ENCODE measurements at places on chromosomes 4 and X.

GRCh38 chrX:85993539-85994197 lies 53.7 kb downstream of the CHM start:
- no peak for DNase-seq

DNA sequence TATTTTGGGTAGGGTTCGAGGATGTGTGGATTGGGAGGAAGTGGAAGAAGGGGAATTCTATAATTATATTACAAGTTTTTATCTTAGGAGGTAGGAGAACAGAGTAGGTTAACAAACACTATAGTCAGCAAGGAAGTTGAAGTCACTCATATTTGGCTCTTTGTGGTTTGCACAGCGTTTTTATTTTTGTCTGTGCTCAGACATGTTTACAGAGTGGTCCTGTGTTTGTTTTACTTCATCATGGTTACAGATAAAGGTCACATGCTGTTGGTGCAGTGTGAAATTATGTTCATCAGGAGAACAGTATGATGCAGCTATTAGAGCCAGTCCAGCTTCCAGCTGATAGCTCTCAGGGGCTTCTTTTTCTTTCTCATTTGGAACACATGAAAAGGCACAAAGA lies 299.9 kb upstream of the SFRP2 start:
- no peak for DNase-seq

GRCh38 chr4:26020083-26020668 lies 106.2 kb downstream of the SMIM20 start:
- peak; percentile 13 for DNase-seq

DNA sequence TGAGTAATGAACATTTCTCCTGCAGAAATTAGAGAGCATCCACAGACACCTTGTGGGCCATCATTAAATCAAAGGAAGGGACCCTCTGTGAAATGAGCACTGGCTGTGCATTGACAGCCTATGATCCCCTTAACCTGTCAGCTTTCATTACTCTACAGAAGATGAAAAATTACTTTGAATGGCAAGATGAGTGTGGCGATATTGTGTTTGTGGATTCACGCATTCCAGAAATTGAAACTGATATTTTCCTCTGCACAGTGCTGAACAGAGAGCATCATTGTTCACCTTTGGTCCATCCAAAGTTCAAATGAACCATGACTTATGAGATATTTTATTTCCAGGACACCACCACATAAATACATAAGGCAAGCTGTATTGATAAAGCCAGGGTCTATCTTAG lies 374.8 kb upstream of the ANXA10 start:
- no peak for DNase-seq

GRCh38 chrX:136251041-136251991 lies at the start of gene MAP7D3:
MAP7D3 (minus strand) TSS chrX:136251400; CDS start chrX:136251358, 42 bp downstream.
- DNase-seq: no peak

DNA sequence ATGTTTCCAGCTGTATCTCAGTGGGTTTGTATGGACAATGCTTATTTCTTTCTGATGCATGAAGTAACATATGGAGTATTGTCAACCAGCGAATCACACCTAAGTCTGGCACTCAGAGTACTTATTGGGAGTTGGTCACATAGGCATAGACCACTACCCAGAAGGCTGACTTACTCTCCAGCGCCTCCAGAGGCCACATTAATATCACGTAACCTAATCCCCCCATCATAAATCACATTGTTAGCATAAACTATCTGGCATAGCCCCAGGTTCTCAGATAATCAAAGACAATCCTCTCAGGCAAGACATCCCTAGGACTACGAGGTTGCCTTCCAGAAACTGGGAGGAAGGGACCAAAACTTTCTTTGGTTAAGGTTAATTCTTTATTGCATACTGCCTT lies 560.5 kb upstream of the PABPC4L start:
- no peak for DNase-seq

- no peak for DNase-seq
Observed at GRCh38 chr4:101701551-101701950, 89.0 kb upstream of the BANK1 start.

DNA sequence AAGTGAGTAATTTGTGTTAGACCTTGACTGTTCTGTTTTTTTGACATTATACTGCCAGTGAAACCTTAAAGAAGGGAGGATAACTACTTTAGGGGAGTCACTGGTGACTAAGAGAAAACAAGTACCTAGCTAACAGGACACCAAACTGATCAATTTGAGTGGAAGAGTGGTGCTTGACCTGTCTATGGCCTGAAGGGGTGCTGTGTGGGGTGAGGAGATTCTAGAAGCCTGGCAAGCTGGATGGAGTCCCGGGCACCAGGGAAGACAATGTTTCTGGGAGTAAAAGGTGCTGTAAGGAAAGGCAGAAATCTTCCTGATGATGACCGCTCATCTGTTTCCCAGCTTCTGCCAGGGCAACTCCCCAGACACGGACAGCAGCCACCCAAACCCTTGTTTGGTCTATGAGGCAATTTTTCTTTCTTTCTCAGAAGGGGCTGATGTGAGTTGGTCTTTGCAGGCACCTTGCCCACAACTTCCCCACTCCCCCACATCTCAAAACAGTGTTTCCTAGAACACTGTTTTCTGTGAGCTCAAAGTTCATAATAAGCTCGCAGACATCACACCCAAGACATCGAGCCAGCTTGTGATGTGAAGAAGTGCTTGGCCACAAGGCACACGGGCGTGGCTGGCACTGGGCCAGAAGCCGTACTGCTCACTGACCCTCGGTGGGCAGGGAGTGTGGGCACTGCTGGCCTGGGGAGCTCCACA lies 4.6 kb downstream of the TXK start:
- DNase-seq: peak; percentile 28

DNA sequence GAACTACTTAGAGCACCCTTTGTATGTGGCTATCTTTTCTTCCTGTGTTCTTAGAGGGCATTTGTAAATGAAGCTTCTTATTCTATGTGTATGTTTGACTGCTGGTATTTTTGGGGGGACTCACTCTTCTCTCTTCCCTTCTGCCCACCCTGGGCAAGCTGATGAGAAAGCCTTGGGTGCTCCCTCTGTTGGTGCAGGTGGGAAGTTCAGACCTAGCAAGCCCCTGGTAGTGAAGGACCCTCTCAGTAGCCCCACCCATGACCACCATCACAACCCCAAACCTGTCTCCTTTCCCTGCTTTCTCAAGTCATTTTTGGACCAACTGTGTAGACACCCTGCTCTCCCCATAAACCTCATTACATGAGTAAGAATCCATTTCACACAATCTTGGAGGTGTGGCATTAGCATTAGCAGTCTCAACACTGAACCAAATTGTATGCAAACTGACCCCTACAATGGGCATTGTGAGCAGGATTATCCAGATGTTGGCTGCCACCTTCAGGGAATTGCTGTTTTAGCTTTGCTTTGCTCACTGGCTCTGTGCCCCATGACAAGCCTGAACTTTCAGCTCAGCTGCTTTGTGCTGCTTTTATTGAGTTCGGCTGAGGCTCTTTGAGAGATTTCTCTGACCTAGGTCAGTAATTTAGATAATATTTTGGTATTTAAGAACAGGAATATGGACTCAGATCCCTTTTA lies 27.9 kb downstream of the TRIM61 start:
- no peak for DNase-seq
